ENCODE measurements at places on chromosomes 5 and 9.

GRCh38 chr9:13554626-13555025 is 275.1 kb upstream of the MPDZ start:
- DNase-seq = no peak

- DNase-seq = no peak
Measured at GRCh38 chr5:72364171-72364570, 44.0 kb downstream of the PTCD2 start.

GRCh38 chr9:6123416-6123815 is 92.2 kb upstream of the IL33 start:
- DNase-seq = no peak

- no peak for DNase-seq
Measured at GRCh38 chr5:176818391-176819098, 8.2 kb downstream of the UNC5A start.

DNA sequence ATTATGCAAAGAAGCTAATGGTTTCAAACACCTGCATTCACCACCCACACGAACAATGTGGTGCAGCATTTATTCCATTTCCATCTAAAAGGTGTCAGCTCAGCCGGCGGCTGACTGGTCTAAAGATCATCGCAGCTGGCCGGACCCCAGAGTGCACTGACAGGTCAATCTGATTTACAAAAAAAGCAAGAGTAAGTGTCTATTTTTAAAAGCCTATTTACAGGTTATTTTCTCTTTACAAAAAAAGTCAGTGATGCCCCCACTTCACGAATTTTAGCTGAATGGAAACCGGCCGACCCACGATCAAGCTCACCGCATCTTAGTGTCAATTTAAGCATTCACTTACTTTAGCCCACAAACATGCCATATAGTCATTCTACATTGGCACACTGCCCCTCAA is 58.3 kb downstream of the SEMA4D start:
- no peak for DNase-seq

DNA sequence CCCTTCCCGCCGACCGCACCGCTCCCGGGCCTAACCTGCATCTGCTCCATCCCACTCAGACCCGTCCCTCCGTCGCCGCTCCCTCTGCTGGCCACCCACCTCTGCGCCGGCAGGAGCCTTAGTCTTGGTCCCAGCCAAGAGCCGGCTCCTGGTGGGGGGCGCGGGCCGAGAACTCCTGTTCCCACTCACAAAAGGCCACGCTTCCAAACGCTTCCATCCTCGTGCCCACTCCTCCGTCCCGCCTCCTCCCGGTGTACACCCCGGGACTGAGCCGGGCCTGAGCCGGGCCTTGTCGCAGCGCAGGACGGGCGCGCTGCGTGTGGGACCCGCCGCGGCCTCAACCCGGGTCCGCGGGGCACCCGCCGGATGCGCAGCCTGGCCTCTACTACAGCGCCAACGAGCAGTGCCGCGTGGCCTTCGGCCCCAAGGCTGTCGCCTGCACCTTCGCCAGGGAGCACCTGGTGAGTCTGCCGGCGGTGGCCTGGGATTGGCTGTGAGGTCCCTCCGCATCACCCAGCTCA is 7.5 kb downstream of the ADAMTS13 start:
- DNase-seq = no peak

DNA sequence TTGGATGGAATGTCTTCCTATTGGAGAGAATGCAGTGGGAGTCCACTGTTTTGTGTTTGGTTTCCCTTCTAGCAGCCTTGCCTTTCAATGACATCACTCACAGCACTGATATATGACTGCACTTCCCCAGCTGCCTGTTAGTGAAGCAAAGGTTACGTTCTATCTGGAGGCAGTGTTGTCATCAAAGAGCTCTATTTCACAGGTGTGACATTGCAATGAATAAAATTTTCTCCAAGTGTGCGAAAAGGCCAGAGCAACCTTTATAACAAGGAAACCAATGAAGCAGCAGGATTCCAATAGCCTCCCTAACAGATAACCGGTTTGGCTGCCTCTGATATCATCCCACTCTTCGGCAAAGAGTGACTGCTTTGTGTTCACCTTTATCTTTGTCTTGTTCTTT is 523.5 kb upstream of the ZNF608 start:
- DNase-seq = no peak

DNA sequence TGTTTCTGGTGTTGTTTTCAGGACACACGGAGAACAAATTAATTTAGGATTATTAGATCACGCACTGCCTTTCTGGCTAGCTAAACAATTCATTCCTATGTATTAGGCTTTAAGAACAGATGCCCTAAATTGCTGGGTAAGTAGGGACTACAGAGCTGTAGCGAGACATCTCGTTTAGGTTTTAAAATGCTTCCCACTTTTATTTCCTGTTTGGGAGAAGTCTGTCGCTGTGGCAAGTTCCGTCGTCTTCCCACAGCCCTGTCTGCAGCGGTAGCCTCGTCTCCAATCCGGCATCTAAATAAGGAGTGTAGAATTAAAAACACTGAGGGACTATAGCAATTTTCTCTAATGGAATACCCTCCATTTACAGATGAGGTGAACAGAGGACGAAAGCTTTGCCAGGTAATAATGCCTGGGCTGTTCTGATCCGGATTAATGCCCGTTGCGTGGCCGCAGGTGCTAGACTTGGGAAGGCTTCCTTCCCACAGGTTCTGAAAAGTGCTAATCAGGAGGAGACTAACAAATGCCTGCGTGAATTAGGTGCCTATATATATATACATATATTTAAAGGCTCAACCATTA is 1.3 kb upstream of the TRIM36 start:
- no peak for DNase-seq

DNA sequence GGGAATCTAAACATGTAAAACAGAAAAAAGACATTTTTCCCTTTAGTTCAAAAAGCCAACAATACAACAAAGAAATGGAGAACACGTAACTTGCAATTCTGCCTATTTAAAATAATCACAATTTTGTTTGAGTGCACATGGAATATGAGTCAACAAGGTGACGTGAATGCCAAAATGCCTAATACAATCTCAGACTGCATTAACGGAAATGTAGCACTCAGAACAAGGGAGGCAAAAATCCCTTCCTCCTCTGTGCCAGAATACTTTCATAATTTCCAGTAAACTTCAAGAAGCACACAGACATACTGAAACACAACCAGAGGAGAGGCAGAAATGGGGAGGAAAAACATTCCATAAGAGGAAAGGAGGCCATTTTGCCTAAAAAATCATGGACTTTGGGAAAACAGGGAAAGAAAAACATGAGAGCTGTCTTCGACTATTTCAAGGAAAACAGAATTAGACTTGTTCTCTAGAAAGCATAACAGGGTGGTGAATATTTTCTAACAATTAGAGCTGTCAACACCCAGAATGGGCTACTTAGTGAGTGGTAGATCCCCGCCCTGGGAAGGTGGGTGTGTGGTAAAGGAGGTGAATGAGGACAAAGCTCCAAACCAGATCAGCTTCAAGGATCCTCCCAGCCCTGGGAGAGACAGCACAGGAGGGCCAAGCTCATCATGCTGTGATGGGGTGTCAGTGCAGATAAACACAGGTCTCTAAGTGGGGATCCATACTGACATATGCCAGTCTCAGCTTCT is 48.2 kb downstream of the ABCA1 start:
- no peak for DNase-seq

DNA sequence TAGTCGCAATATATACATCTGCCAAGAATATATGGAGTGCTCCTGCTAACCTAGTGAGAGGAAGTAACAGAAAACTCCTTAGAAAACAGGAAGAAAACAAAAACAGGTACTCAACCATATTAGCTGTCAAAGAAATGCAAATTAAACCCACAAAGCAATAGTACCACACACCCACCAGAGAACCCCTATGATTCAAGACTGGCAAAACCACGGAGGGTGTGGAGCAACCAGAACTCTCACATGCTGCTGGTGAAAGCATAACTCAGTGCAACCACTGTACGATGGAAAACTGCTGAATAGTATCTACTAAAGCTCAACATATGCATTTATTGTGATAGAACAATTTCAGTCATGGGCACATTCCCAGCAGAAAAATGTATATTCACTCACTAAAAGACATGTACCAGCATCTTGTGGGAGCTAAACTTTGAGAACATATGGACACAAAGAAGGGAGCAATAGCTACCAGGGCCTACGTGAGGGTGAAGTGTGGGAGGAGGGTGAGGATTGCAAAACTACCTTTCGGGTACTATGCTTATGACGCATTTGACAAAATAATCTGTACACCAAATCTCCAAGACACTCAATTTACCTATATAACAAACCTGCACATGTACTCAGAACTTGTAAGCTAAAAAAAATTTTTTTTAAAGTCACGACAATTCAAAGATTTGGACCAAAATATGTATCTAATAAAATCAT is 34.0 kb downstream of the PTPN3 start:
- DNase-seq = no peak

- no peak for DNase-seq
Measured at GRCh38 chr5:147732291-147732883, 50.1 kb downstream of the JAKMIP2 start.

DNA sequence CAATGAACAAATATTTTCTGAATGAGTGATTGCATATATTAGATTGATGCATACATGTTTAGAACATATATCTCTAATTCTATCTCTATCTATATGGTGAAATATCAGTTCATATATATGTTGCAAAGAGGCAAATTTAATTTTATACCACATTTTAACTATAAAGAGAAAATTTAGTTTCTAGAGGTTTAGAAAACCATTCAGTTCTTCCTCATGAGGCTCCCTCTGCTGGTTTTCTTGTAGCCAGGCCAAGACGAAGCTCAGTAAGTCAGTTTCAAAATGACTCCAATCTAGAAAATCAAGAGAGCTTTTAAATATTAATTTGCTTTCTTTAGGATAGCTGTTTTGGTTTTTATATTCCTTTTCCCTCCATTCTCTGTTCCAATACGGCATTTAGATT is 312.1 kb downstream of the TMEM232 start:
- DNase-seq = no peak

Data from activated CD4-positive, CD25-positive, alpha-beta regulatory T cell (primary cell).